ENCODE measurements at places on chromosomes 4 and X. TPM values are rescaled to one million over a fixed set of nuclear protein-coding genes. Genes with fewer than 3 reads are reported as not detected.

DNA sequence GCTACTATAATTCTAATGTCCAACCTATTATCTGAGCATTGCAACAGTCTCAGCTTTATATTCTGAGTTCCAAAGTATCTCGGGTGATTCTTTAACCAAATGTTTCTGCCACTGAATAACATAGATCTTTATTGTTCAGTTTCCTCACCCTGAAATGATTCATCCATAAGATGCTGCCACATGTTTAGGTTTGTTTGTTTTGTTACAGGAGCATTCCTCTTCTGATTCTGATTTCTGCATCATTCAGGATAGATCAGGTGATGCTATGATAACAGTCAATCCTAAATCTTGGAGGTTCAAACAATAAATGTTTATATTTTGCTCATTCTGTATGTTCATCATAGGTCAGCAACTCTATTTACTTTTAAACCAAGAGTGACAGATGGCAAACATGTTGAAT is 927.6 kb downstream of the PCDH7 start:
- DNase-seq, result no peak

DNA sequence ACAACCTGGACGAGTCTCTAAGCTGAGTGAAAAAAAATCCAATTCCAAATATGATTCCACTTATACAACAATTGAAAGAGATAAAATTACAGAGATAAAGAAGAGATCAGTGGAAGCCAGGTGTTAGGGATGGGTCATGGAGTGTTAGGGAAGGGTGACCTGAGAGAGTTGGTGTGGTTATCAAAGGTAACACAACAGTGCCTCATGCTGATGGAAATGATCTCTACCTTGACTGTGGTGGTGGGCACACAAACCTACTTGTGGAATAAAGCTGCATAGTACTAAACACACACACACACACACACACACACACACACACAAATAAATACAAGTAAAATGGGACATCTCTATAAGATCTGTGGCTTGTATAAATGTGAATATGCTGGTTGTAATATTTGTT is 26.0 kb downstream of the BEND2 start:
- DNase-seq, result no peak

- DNase-seq, result peak; percentile 65
These were observed 114.8 kb downstream of the REELD1 start for GRCh38 chr4:146329050-146329716.

DNA sequence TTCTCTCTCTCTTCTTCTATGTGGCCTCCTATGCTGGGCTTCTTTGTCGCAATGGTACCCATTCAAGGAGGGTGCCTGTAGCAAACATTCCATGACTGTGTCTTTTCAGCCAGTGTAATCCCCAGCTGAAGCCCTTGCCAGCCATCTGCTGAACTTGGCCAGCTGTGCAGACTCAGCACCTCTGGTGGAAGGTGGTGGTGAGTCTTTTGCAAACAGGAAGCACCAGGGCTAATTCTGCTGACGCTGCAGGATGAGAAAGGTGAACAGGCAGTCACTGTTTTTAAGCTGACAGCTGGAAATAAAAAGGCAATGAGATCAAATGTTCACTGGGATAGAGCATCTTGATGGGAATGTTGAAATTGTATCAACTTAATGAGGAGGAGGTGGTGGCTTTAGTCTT is 298.7 kb upstream of the CLNK start:
- no peak for DNase-seq

DNA sequence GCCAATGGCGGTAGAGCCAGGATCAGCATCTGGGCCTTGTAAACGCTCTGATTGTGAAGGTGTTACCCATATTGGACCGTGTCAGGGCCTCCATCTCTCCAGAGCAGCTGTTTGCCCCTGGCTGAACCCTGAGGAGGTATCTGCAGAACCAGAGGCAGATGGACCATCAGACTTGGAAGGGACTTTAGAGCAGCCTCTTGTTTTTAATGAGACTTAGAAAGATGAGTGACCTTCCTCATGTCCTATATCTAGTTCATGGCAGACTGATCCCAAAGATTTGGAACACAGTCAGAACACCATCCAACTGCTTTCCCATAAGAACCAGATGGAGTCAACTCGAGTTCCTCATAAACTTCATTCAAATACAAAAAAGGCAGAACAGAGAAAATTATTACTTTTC is 135.1 kb upstream of the MSX1 start:
- DNase-seq, result no peak

DNA sequence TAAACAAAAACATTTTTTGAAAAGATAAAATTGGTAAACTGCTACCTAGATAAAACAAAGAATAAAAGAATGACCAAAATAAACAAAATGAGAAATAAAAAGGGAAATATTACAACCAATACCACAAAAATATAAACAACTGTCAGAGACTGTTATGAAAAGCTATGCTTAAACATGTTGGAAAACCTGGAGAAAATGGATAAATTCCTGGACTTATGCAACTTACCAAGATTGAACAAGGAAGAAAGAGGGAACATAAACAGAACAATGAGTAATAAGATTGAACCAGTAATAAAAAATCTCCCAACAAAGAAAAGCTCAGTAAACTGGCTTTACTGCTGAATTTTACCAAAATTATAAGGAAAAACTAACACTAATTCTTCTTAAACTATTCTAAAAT is 518.7 kb downstream of the GRXCR1 start:
- no peak for DNase-seq

DNA sequence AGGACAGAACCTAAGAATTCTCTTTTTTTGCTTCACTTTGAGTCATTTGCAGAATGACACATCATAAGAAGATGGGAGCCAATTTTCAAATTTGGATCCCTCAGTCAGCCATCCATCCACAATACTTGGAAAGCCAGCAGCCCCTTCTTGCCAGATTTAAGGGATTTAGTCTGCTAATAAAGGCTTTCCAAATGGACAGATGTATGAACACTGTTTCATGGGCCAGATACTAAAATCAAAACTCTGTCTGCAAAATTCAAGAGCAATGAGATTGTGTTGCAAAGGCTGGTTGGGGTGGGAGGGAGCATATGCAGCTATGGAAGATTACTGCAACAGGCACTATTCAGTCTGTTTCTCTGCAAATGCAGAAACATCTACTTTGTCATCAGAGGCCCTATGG is 37.7 kb upstream of the KCNIP4 start:
- DNase-seq, result no peak

DNA sequence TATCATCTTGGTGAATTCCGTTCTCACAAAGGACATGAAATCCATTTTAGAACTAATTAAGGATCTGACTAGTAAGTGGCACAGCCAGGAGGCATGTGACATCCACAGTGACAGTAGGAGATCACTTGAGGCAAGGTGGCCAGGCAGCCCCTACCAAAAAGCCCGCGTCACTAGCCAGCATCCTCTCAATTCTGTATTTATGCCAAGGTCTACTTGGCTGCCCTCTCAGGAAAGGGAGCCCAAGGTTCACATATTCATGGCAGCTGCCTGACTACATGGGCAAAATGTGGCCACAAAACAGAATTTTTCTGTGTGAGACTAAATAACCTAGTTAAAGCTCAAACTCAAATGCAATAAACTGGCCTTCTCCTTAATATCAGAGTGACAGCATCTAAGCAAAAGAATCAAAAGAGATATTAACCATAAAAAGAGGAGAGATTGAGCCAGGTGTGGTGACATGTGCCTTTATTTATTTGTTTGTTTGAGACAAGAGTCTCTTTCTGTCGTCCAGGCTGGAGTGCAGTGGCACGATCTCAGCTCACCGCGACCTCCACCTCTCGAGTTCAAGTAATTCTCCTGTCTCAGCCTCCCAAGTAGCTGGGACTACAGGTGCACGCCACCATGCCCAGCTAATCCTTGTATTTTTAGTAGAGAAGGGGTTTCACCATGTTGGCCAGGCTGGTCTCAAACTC is 51.5 kb downstream of the SLC9A7 start:
- DNase-seq, result no peak

DNA sequence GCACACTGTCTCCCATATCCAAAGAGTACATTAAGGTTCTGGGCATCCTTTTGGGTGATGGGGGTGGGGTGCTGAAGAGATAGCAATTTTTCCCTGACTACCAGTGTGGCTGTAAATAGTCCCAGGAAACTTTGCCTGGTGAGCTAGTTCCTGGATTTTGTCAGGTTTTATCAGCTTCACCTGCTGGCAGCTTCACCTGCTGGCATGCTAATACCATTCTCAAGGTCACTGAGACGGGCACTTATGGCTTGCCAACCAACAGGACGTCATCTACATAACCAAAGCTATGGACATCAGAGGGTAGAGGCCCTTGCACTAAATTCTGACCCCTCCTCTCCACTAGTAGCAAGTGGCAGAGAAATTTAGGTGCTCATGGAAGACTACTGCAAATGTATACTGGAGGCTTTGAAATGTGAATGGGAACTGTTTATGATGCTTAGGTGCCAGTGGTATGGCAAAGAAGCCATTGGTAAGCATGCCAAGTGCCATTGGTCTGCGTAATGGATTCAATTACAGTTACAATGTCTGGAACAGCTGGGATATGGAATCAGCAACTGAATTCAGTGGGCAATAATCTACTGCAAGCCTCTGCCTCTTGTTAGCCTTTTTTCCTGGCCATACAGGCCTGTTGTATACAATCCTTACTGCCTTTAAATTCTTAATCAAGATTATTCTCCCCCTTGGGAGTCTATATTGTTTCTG is 71.6 kb upstream of the SH3RF1 start:
- no peak for DNase-seq

DNA sequence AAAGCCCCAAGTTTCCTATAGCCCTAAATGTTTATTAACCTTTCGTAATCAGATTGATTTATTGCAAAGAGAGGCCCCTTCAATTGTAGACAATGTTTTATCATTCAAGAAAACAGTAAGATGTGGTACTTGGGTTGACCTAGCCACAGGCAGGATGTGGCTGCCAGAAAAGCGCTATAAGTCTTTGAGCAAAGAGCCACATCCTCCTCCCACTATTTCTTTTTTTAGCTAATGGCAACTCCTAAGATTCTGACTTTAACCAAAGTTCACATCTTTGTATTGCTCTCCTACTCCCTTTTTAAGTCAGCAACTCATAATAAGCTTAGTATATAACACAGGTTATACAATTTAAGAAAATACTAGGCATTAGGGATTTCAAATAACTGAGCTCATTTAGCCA is 70.7 kb upstream of the PPP3CA start:
- DNase-seq, result no peak

DNA sequence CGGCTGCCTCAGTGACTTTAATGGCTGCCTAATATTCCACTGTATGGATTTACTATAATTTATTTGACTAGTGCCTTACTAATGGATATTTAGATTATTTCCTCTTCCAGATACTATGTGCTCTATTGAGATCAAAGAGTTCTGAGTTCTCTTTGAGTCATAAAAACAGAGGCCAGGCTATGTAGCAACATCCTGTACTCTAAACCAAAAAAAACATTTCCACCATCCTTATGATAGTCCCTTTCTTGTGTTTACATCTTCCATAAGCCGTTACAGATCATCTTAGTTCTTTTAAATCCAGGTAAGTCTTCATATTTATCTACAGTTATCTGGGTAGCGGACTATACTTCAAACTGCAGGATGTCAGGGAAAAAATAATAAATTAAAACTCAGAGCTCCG is 56.6 kb upstream of the TMEM184C start:
- DNase-seq, result no peak

- DNase-seq, result no peak
These were observed 23.6 kb downstream of the CFAP99 start for GRCh38 chr4:2442175-2442993.

DNA sequence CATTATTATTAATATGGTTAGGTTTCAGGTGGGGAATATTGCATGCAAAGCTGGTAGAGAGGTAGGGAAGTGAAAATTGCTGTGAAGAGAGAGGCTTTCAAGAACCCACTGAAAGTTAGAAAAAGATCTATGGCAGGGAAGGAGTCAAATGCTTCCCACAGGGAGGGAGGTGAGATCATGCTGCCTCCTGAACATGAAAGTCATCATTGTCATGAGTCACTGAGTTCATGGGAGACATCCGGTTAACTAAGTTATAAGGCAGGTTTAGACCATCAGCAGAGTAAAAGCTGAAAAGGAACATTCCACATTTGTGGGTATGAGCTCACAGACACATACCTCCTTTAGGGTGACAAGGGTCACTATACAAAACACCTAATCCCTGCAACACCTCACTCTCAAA is 16.2 kb downstream of the GATB start:
- peak; percentile 72 for DNase-seq

MAGEA12 gene
- total RNA-seq, result not detected

AASDH gene
- total RNA-seq, result 3.2 TPM

ETDA gene
- not detected for total RNA-seq

FGF2 gene
- total RNA-seq, result 26.6 TPM

SORBS2 gene
- total RNA-seq, result 17.3 TPM

GTPBP6 gene
- total RNA-seq, result 32.1 TPM

ARL9 gene
- not detected for total RNA-seq

ENPEP gene
- total RNA-seq, result 3.8 TPM

SLC16A2 gene
- total RNA-seq, result 0.14 TPM

C4orf36 gene
- 5.6 TPM for total RNA-seq

IL21 gene
- not detected for total RNA-seq

ASB12 gene
- not detected for total RNA-seq

ARHGAP6 gene
- 0.81 TPM for total RNA-seq

All from Caki2 (cell line).